ENCODE measurements at places on chromosomes 1 and 21.
A peak's percentile ranks its signal among the peaks of the same experiment; 100 is the strongest.

- no peak overlapping the region for H3K4me3 ChIP-seq
- DNase-seq, result no peak
- H3K27me3 ChIP-seq, result peaks cover 4% of the 10 kb centered on the region
Measured at GRCh38 chr1:173064011-173064410, 13.3 kb upstream of the TNFSF18 start.

GRCh38 chr1:4150262-4150661 lies 250.2 kb upstream of the C1orf174 start:
- no peaks in the 10 kb centered on the region for H3K4me1 ChIP-seq
- no peak overlapping the region for H3K4me3 ChIP-seq
- H3K36me3 ChIP-seq, result no peaks in the 10 kb centered on the region
- H3K27ac ChIP-seq, result no peak overlapping the region
- H3K27me3 ChIP-seq, result peaks cover 7% of the 10 kb centered on the region
- no peak for DNase-seq

DNA sequence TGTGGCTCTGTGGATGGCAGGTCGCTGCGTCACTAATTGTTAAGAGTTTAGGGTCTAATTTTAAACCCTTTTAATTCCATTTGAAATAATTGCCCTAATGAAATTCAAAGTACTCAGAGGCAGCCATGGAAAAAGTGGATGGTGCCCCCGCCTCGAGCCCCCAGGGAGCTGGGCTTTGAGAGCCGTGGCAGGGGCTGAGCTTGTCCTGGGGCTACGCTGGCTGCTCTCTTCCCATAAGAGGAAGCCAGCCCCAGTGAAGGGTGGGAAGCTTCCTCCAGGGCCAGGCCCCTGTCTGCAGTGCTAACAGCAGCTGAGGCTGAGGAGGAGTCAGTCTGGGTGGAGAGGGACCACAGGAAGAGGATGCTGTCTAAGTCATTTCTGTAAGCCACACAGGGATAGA lies 315.0 kb upstream of the POU3F1 start:
- H3K4me1 ChIP-seq, result no peaks in the 10 kb centered on the region
- H3K36me3 ChIP-seq, result no peaks in the 10 kb centered on the region
- H3K27ac ChIP-seq, result no peak overlapping the region
- no peak for DNase-seq
- H3K4me3 ChIP-seq, result no peak overlapping the region
- H3K27me3 ChIP-seq, result peaks cover 33% of the 10 kb centered on the region

GRCh38 chr1:246417152-246417812 lies 89.8 kb downstream of the SMYD3 start:
- H3K4me3 ChIP-seq, result no peak overlapping the region
- peaks cover 12% of the 10 kb centered on the region for H3K4me1 ChIP-seq
- no peaks in the 10 kb centered on the region for H3K27me3 ChIP-seq
- peaks cover 7% of the 10 kb centered on the region for H3K36me3 ChIP-seq

GRCh38 chr1:204920511-204920910 lies 49.8 kb downstream of the NFASC start:
- no peak overlapping the region for H3K27ac ChIP-seq
- H3K4me1 ChIP-seq, result no peaks in the 10 kb centered on the region
- H3K36me3 ChIP-seq, result no peaks in the 10 kb centered on the region
- no peak overlapping the region for H3K4me3 ChIP-seq
- DNase-seq, result no peak
- no peaks in the 10 kb centered on the region for H3K27me3 ChIP-seq

GRCh38 chr21:42358937-42359336 lies 7.4 kb downstream of the TFF1 start:
- H3K27ac ChIP-seq, result no peak overlapping the region
- no peaks in the 10 kb centered on the region for H3K4me1 ChIP-seq

GRCh38 chr1:37601441-37601840 lies 5.7 kb upstream of the GNL2 start:
- H3K27ac ChIP-seq, result no peak overlapping the region
- no peak overlapping the region for H3K4me3 ChIP-seq
- DNase-seq, result no peak
- peaks cover 6% of the 10 kb centered on the region for H3K4me1 ChIP-seq
- H3K27me3 ChIP-seq, result peaks cover 11% of the 10 kb centered on the region

DNA sequence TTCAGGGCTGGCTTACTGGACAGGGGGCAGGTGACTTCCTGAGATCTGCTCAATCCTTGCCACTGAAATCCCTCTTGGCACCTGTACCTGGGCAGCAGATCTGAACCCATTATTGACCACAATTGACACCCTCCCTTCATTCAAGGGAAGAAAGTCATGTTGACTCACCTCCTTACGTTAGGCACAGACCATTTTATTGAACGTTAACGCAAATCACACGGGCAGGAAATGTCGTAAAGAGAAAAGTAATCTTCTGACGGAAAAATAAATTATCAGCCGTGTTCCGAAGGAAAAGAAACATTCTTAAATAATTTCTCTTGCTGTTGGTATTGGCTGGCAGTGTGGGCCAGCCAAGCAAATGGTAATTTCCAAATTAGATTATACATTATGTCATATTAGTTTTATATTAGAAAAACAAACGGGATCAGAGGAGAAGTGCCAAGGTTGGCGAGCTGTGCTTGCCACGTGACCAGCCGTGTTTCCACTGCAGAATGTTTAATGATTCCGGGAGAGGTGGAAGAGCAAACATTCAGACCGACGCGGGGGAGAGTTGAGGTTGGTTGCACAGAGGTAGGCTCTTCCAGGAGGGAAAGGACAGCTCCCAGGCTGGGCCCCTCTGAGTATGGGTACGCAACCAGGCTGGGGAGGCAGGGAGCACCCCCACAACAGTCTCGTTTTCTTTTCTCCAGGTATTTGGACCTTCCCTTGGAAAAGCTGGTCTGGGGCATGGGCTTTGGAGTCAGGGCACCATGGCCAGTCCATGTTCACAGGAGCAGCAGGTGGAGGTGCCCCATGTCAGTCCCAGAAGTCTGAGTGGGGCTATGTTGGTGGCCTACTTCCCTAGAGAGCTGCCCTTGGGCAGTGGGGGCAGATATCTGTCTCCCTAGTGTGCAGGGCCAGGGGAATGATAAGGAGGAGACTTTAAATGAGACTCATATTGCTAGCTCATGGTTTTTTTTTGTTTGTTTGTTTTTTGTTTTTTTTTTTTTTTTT lies 121.1 kb downstream of the FOXD2 start:
- peaks cover 9% of the 10 kb centered on the region for H3K4me1 ChIP-seq
- H3K27ac ChIP-seq, result no peak overlapping the region
- H3K4me3 ChIP-seq, result no peak overlapping the region
- peaks cover 12% of the 10 kb centered on the region for H3K27me3 ChIP-seq
- DNase-seq, result no peak

DNA sequence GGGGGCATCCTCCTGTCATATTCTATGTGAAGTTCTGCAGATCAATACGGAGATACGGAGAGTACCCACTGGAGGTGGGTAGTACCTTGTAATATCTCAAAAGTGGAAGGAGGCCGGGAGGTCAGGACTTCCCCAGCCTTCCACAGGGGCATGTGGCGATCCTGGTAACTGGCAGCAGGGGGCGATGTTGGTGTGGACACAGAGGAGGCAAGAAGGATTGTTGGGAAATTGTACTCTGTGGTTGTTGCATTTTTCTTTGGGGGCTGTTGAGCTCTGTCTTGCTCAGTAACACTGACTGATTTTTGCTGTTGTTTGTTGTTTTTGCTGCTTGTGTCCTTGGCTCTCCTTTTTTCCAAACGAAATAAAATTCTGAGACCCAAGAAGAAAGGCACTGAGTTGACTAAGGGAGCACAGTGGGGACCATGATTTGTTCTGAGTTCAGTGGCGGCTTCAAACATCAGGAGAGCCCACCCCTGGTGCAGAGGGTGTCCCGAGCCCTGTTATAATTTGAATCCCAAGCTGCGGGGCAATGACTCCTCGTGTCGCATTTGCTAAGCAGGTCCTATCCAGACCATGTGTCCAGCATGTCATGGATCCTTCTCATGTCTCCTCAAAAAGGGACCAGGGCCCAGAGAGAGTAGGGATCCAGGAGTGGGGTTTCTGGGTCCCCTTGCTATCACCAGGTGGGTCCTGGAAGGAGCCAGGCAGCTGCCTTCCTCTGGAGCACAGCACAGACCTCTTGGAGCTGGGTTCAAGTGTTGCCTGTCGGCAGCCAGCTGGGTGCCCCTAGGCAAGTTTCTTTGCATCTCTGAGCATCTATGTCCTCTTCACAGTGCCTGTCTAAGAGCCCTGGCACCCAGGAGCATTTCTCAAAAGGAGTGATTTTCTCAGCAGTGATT lies 22.8 kb downstream of the LHX4 start:
- H3K4me1 ChIP-seq, result peaks cover 9% of the 10 kb centered on the region
- no peak overlapping the region for H3K4me3 ChIP-seq
- no peak overlapping the region for H3K27ac ChIP-seq
- no peaks in the 10 kb centered on the region for H3K36me3 ChIP-seq

DNA sequence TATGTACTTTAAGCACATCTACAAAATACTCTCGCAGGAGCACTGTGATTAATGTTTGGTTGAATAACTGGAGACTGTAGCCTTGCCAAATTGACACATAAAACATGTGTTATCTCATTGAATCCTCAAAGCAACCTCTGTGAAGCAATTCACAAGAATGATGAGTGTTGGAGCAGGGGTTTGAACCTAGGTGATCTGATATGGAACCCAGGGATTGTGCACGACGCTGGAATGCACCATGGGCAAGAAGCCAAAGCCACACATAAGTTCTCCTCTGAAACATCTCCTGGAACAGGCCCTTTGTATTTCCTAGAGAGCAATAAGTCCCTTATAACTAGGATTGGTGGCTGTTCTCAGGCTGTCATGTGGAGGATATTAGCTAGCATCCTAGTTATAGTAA lies 124.6 kb upstream of the IVNS1ABP start:
- peak overlapping the region; percentile 80 for H3K4me3 ChIP-seq
- H3K27me3 ChIP-seq, result no peaks in the 10 kb centered on the region
- no peak for DNase-seq
- H3K4me1 ChIP-seq, result peaks cover 33% of the 10 kb centered on the region

All from natural killer cell treated with Interleukin-12 subunit alpha and Interleukin-12 subunit beta and Interleukin-15 and Interleukin-18, amount 100 ng/mL, for 72 hours (primary cell).